IPS DF 6.9 (cell line): ENCODE measurements at places on chromosomes 16 and 17.

- DNase-seq = no peak
These were observed 230.1 kb upstream of the CCL2 start for GRCh38 chr17:34024806-34025551.

DNA sequence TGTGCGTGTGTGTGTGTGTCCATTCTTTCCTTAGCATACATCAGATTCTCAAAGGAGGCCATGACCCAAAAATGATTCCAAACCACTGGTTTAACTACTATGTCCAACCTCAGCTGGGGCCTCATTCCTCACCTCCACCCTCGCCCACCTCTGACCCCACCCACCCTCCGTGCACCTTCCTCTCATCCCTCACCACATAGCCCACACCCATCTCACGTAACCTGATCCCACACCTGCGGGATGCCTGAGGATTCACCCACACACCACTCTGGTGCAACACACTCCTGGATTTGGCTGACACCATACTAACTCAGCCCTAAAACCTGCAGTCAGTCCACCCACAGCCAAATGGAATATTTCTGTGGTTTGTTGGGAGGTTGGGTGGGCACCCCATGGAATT, 3.3 kb upstream of the CSNK2A2 start:
- DNase-seq = no peak

GRCh38 chr17:39036009-39036408, 68.8 kb upstream of the FBXO47 start:
- DNase-seq = no peak

- DNase-seq = no peak
These were observed 243.5 kb downstream of the XYLT1 start for GRCh38 chr16:17227278-17227677.

DNA sequence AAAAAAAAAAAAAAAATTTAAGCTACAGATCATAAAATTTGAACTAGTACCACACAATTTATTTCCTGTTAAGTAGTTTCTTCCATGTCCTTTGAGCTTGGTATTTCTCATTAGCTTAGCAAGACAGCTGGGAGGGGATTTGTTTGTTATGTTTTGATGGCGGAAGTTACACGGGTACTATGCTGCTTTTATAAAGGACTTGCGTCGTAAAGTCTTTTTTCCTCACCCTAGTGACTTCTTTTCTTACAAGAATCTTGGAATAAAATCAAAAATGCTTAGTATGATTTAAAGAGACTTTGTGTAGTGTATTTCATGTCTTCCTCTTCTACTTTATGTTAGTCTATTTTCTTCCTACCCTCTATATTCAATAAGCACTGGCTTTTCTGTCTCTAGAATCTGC, 89.1 kb downstream of the NLK start:
- no peak for DNase-seq

DNA sequence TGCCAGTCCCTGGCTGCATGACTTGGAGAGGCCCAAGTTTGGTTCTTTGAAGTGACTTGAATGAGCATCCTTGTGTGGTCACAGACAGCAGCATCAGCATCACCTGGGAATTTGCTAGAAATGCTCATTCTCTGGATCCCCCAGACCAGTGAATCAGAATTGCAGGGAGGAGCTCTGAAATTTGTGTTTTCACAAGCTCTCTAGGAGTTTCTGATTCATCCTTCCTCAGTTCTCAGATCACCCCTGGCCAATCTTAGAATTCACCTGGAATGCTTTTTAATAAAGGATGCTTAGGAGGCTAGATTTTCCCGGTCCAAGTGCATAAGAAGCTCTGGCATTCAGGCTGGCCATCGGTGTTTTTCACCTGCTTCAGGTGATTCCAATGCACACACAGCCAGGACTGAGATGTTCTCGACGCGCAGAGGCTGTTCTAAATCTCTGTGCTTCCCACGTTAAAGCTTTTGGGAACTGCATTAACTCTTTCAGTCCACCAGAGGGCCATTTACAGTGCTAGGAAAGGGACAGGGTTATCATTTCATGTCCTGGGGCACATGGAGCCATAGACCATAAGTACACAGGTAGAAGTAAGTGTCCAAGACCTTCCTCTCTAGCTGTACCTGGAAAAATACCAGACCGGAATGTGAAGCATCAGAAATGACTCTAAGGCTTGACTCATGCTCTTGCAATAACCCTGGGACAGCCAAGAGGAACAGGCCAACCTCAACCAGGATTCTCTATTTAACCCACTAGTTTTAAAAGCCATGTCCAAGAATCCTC, 85.7 kb upstream of the XYLT1 start:
- no peak for DNase-seq

- DNase-seq = no peak
These were observed 54.8 kb downstream of the N4BP1 start for GRCh38 chr16:48555155-48555554.

DNA sequence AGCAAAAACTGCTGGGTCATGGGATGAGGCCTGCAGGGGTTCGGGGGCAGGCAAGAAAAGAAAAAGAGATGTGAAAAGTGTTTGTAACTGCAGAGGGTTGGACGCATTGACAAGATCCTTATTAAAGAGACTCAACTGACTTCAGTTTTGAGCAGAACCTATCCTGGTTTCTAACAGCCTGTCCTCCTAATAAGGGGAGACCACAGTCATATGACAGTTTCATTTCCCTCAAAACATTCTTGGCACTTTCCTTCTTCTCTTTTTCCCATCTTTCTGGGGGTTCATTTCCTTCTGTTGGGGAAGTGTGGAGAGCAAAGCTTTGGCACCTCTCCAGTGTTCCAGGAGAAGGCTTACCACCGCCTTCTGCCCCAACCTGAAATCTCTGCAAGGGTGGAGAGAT, 118.5 kb downstream of the MAF start:
- DNase-seq = no peak

GRCh38 chr17:19939993-19940721, 37.5 kb downstream of the AKAP10 start:
- DNase-seq = no peak

- no peak for DNase-seq
These were observed 15.6 kb downstream of the IGF2BP1 start for GRCh38 chr17:49012769-49013255.

- no peak for DNase-seq
These were observed 19.0 kb upstream of the CPHXL start for GRCh38 chr16:75745242-75745641.

- DNase-seq = no peak
These were observed 14.7 kb downstream of the HOXB4 start for GRCh38 chr17:48563385-48563838.

GRCh38 chr17:82674656-82675475, 23.6 kb downstream of the RAB40B start:
- DNase-seq = no peak

DNA sequence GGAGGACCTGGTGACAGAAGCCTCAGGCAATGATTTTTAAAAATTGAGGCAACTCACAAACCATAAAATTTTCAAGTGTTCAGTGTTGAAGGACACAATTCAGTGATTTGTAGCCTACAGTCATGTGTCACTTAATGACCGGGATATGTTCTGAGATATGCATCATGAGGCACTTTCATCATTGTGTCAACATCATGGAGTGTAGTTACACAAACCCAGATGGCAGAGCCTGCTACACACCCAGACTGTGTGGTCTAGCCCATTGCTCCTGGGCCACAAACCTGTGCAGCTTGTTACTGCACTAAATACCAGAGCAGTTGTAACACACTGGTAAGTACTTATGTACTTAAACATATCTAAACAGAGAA, 1.6 kb downstream of the PRSS41 start:
- DNase-seq = no peak

- DNase-seq = no peak
These were observed 36.9 kb downstream of the TMEM235 start for GRCh38 chr17:78268191-78268874.

- no peak for DNase-seq
These were observed 32.1 kb downstream of the MYH3 start for GRCh38 chr17:10624969-10625368.

DNA sequence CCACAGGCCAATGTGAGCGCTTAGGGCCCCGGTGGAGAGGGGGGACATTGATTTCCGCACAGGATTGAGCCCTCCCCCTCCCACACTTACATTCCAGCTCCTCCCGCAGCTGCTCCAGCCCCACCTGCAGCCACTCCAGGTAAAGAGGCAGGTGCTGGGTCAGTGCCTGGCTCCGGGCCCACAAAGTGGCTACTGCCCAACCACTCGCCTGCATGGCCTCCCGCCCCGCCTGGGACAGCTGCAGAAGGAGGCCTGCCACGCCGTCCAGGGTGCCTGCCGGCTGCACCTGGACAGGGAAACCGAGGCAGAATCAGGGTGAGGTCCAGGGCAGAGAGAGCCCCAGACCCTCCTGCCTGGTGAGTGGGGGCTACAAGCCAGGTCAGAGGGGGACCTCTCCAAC, 46.3 kb downstream of the RMI2 start:
- no peak for DNase-seq

GRCh38 chr16:15703029-15703736, 53.1 kb downstream of the NDE1 start:
- no peak for DNase-seq

DNA sequence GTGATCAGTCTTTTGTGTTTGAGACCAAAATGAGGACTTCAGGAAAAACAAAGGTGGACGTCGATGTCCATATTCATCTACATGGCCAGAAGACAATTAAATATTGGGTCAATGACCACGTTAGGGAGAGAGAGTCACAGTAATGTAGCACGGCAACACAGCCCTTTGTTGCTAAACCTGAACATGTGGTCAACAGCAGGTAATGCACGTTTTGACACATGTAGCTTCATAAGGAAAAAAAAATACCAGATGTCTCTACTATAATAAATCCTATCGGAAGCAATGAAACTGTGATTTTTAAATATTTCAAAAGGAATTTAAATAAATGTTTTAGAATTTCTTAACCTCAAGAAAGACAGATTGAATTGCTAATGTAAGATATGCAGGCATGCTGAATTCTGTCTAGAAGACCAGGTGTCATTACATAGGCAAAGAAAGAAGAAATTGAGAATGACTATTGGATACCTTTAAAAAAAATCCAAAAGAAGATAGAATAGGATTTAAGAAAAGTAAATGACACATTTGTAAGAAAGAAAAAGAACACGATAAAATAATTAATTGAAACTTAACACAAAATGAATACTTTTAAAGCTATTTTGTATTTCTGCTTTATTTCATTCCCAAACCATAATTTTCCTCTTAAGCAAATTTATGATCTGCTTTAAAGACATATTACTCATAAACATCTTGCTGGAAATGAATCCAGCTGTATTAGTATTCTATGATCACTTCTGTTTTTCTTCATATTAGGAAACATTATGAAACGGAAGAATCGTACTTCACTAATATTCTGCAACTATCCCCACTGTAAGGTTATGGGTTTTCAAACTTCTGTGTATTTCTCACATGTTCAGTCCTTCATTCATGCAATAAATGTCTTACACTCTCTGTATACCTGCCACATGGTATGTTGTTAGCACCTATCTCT, 30.1 kb downstream of the ABCA8 start:
- no peak for DNase-seq

DNA sequence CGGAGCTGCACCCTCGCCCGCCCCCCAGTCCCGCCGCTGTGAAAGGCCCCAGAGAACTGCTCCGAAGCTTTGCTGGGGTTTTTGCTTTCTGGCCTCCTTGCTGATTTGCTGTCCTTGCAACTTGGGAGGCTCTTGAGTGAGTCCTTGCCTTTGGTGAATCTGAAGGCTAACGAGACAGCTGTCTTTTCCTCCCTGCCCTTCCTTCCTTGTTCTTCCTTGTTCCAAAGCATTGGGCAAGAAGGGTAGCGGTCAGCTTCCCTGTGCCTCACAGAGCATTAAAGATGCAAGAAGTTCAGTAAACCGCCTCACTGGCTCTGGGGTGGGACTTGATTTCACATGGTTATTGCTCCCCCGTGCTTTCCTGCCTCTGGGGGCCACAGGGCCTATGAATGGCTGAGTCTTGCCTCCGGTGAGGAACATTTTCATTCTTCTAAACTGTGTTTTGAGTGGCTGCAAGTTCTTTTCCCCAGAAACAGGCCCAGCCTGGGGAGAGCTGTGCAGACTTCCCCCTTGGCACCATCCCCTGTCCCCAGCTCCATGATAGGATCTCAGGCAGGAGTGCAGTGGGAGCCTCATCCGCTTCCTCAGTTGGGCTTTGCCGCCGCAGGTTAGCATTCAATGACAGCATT, 1.4 kb downstream of the YPEL2 start:
- no peak for DNase-seq

DNA sequence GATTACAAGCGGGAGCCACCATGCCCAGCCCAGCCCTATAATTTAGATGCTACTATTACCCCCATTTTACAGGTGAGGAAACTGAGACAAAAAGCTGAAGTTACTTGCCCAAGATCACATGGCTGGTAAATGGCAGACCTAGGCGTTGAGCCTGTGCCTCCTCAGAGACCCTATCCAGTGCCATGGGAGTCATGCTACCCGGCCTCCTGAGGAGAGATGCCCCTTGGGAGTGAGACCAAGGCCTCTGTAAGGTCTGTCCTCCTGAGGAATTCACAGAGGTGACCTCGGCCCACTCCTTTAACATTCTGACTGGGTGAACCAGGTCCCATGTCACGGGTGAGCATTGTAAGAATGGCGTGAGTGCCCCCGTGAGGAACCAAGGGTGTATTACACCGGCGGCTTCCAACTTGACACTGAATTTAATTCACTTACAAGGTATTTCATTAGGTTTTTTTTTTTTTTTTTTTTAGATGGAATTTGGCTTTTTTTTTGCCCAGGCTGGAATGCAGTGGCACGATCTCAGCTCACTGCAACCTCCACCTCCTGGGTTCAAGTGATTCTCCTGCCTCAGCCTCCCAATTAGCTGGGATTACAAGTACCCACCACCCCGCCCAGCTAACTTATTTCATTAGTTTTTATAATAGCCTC, 95.7 kb downstream of the ABCC6 start:
- peak; percentile 55 for DNase-seq

DNA sequence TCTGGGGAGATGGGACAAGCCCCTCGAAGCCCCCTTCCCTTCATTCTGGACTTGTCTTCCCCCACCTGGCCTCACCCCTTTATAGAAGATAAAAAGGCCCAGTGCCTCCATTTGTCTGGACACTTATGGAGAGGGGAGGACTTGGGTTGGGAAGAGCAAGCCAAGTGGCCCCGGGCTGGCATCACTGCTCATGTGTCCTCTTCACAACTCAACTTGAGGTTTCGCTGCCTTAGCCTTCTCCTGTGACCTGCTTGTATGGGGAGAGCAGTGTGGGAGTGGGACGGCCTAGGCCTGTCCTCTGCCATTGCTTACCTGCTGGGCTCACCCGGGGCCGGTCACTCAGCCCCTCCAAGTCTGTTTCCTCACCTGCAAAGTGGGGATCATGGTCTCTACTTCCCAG, 1.4 kb downstream of the PAQR4 start:
- DNase-seq = no peak
